Muscle of back (tissue), 13 donors: ENCODE measurements at places on chromosomes 7 and 10. TPM values are rescaled to one million over a fixed set of nuclear protein-coding genes. Genes with fewer than 3 reads are reported as not detected.

- no peak for DNase-seq
These were observed 86.1 kb downstream of the PIP4K2A start for GRCh38 chr10:22628309-22628708.

DNA sequence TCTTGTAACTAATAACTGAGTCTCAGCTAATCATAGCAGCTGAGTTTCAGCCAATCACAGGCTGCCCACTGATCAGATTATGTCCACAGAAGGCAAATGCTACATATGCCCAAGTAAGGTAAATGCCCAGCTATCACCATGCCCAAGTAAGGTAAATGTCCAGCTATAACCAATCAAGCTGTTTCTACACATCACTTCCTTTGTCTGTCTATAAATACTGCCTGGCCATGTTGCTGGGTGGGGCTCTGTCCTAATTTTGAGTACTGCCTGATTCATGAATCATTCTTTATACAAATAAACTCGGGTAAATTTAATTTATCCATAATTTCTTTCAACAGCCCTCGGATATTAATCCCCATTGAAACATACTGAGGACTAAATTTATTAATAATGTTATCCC lies 312.4 kb downstream of the CACNA2D1 start:
- no peak for DNase-seq

DNA sequence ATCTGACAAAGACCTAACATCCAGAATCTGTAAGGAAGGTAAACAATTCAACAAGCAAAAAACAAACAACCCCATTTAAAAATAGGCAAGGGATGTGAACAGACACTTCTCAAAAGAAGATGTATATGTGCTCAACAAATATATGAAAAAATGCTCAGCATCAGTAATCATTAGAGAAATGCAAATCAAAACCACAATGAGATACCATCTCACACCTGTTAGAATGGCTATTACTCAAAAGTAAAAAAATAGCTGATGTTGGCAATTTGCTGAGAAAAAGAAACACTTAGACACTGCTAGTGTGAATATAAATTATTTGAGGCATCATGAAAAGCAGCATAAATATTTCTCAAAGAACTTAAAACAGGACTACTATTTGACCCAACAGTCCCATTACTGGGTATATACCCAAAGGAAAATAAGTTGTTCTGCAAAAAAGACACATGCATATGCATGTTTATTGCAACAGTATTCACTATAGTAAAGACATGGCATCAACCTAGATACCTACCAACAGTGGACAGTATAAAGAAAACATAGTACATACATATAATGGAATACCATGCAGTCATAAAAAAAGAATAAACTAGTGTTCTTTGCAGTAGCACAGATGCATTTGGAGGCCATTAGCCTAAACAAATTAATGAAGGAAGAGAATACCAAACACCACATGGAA lies 980.1 kb downstream of the KCNMA1 start:
- no peak for DNase-seq

DNA sequence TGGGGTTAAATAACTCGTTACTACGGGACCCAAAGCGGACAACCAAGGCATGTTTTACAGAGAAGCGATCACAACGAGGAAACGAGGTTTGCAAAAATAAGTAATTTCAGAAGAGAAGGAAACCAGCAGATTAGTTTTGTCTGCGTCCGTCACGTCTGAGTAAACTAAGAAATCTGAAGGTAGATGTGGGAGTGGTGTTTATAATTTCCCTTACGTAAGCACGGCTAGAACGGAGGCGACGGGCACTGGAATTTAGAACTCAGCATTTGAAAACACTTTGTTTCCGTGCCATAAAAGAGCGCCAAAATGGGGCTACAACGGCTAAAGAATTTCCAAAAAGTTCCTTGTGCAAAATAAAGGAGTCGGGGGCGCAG lies 718 bp upstream of the UMAD1 start:
- no peak for DNase-seq

- DNase-seq: no peak
These were observed 29.9 kb downstream of the CDK6 start for GRCh38 chr7:92806496-92806895.

- DNase-seq: no peak
These were observed 59.3 kb upstream of the IL6 start for GRCh38 chr7:22667562-22668239.

DNA sequence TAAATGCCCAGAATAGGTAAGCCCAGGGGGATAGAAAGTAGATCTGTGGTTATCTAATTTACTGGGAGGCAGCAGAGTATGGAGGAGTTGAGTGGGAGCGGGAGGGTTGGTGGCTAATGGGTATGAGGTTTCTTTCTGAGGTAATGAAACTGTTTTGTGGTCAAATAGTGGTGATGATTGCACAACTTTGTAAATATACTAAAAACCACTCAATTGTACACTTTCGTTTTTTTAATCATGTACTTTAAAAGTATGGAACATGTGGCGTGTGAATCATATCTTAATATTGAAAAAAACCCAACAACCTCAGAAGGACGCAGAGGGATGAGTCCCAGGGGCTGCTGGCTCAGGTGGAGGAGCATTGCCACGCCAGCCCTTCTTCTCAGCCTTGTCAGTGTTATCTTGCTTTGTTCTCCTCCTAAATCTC lies 118.1 kb downstream of the WDR11 start:
- DNase-seq: no peak

GRCh38 chr7:41828911-41829310 lies 126.0 kb upstream of the INHBA start:
- no peak for DNase-seq

- no peak for DNase-seq
These were observed 225.1 kb downstream of the GATA3 start for GRCh38 chr10:8279598-8279997.

DNA sequence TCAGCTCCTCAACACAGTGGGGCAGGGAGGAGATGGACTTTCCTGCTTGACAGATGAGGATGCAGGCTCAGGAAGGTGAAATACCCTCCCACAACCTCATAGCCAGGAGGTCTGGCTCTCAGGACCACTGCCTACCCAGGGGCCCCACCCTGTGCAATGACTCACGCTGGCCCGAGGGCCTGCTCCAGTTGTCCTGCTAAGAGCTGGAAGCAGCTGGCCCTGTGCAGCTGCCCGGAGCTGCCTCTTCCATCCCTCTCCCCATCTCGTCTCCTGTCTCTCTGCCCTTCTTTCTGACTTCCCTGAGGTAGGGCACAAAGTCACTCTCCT lies 123.9 kb downstream of the ZMIZ1 start:
- no peak for DNase-seq

DNA sequence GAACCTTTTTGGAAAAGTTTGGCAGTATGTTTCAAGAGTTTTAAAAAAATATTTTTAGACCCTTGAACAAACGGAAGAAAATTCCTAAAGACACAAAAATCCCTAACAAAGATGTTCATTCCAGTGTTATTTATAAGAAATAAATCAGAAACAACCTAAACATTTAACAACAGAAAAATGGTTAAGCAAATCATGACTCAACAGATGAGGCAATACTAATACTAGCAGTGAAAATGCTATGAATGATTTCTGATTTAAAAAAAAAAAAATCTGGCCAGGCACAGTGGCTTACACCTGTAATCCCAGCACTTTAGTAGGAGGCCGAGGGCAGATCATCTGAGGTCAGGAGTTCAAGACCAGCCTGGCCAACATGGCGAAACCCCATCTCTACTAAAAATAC lies 61.0 kb downstream of the ARHGAP12 start:
- no peak for DNase-seq

DNA sequence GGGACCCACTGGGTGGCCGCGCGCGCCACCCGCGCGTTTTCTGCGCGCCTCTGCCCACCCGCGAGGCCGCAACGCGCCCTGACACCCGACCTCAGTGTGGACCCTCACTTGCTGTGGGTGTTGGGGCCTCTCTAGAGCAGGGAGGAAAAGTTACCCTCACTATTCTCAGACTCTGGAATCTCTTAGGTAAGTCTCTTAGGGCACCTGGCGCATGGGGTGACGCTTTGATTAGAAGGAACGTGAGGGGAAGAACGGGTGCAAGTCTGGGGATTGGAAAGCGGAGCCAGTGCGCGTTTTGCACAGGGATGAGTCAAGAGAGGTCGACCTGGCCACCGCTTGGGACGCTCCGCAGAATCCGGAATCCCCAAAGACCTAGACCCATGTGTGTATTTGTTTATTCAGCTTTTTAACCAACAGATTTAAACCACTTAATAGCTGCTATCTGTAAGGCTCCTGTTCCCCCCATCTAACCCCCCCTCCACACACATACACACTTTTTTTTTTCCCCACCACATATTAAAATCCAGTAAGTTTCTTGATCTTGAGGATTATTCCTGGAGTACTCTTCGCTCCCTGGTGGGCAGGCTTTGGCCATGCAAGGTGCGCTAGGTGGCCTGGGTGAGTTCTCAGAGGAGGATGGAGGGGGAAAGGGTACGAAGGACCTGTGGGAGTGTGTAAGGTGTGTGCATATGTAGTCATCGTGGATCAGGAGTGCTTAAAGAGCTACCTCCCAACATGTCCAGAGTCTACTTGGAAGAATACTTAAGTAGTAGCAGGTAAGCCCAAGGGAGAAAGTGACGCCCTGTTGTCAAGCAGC lies 169.1 kb upstream of the PPP1R3A start:
- no peak for DNase-seq

GRCh38 chr7:83708531-83708930 lies 59.6 kb upstream of the SEMA3E start:
- no peak for DNase-seq

DNA sequence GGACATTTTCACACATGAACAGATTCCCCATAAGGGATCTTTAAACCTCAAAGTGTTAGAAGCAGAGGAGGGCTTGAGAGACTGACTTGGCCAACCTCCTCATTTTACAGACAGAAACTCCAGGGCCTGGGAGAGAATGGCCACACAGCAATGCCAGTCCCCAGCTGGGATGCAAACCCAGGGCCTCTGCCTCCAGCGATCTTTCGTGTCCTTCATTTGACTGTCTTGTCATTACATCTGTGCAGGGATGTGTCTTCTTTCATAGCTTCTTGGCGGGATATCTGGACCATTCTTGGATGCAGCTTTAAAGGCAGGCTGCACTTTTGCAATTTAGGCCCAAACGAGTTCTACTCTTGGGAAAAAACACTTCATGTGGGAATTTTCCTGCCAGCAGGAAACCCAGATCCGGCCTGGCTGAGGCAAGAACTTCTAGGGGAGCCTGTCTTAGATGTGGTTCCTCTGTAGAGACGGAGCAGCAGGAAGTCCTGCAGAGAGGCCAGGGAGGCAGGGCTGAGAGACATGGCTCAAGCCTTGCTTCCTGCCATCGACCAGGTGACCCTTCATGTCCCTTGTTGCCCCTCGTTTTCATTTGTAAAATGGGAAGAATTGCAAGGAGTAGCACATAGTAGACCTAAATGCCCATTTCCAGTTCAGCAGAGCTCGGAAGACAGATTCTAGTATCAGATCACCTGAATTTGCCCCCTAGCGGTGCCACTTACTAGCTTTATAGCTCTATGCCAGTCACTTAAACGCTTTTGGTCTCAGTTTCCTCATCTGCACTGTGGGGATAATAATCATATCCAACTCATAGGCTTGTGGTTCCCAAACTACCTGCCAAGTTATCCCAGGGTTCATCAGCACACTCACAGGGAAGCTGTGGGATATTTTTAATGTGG lies 43.9 kb upstream of the SLC29A3 start:
- no peak for DNase-seq

DNA sequence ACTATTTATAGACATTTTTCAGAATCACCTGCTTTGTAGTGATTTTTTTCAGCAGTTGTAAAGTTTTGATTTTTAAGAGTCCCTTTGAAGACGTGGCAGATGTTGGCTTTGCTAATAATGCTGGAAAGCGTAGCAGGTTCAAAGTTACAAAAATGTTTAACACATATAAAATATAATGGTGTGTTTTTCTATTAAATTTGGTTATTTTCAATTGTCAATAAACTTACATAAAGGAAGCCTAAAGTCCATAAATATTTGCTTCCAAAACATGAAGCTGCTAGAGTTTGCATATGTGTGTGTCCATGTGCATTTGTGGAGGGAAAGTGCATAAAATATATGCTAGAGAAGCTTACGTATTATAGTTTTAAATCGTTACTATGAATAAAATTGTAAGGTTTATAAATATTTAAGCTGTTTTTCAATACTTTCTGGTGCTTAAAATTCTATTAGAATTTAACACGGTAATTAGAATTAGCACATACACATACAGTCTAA lies 3.7 kb downstream of the MEOX2 start:
- peak; percentile 67 for DNase-seq

DNA sequence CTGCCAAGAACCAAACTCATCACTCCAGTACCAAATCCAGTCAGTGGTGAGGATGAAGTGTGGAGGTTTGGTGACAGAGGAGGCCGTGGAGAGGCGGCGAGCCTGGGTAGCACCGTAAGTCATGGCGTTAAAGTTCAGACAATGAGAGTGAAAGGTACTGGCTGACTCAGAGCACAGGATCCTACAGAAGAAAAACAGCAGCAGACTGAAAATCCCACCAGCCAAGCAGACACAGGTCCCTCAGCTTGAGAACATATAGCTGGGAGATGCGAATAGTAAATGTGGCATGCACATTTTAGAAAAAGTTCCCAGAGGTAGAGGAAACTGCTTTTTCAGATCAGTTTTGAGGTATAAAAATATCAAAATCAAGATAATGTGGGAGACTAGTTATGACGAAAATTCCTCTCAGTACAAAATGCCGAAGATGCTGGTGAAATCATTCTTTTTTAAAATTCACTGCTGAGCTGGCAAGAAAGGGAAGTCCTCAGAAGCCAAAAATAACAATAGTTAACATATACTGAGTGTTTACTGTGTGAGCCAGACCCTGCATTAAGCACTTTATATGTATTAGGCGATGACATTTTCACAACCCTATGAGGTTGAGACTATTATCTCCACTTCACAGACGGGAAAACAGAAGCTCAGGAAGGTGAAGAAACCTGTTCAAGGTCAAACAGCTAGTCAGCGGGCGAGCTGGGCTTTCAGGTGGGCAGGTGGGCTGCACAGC lies 20.9 kb downstream of the PARP12 start:
- no peak for DNase-seq

Gene EPDR1
- polyA plus RNA-seq: 103 TPM

Gene GPR85
- 1.3 TPM for polyA plus RNA-seq

Gene SPDYE5
- polyA plus RNA-seq: 3.8 TPM

Gene CRTAC1
- 0.85 TPM for polyA plus RNA-seq

Gene ZP3
- 6.0 TPM for polyA plus RNA-seq

Gene LRGUK
- polyA plus RNA-seq: 0.99 TPM

Gene TMEM120A
- 37.0 TPM for polyA plus RNA-seq

Gene AASS
- polyA plus RNA-seq: 13.4 TPM

Gene SLC39A12
- not detected for polyA plus RNA-seq

Gene LIPM
- not detected for polyA plus RNA-seq

Gene LRIT2
- not detected for polyA plus RNA-seq

Gene UPK3B
- 0.12 TPM for polyA plus RNA-seq

Gene C10orf53
- polyA plus RNA-seq: not detected

Gene C10orf143
- polyA plus RNA-seq: 3.8 TPM

Gene VSTM2A
- polyA plus RNA-seq: not detected

Gene VCL
- polyA plus RNA-seq: 138 TPM

Gene PRKG1
- polyA plus RNA-seq: 42.4 TPM

Gene TMEM139
- 0.81 TPM for polyA plus RNA-seq

Gene VAX1
- 0.09 TPM for polyA plus RNA-seq

Gene NXPH1
- 0.10 TPM for polyA plus RNA-seq
